ENCODE measurements at places on chromosomes 13 and 19.
A peak's percentile ranks its signal among the peaks of the same experiment; 100 is the strongest.

DNA sequence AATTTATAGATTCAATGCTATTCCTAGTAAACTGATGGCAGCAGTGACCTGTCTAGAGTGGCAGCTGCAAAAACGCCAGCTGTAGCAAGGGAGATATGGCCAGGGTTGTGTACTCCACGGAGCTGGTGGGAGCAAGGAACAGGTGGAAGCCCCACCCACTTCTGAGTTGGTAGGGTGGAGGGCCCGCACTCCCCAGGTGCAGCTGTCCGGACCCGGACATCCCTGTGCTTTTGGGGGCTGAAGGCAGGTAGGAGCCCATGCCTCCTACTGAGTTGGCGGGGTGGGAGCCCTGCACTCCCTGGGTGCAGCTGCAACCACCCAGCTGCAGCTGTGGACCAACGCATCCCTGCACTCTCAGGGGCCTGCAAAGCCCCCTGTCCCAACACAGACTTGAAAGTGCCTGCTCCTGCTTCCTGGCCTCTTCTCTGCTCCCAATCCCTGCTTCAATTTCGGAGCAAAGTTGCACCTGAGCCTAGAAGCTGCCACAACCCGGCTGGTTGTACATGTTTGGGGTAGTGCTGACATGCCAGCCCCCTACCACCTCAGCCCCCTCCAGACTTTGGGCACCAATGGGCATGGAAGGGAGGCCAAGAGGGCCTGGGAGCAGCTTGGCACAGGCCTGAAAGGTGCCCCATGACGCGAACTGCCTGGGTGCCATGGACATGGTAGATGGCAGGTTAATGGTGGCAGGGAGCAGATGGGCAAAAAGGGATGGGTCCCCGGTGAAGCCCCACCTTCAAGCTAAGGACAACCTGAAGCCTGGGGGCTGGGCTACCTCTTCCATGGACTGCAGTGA, 19.8 kb downstream of the UGGT2 start:
- no peak for DNase-seq

DNA sequence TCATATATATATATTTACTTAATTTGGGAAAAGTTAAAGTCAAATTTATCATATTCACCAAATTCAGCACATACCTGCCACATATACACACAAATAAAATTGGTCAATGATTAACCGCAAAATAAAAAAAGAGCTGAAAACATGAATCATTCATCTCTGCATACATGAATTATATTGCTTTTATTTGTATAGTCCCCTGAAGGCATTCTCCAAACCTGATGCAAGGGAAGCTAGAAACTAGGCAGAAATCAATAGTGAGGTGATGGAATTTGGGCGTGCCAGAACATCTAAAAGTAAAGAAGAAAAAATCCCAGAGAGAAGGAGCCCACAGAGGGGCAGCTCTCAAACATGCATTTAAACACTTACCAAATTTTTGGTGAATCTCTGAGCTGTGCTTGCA, 60.1 kb downstream of the UFM1 start:
- no peak for DNase-seq

- no peak for DNase-seq
Measured at GRCh38 chr19:11281356-11282049, 14.5 kb upstream of the TSPAN16 start.

DNA sequence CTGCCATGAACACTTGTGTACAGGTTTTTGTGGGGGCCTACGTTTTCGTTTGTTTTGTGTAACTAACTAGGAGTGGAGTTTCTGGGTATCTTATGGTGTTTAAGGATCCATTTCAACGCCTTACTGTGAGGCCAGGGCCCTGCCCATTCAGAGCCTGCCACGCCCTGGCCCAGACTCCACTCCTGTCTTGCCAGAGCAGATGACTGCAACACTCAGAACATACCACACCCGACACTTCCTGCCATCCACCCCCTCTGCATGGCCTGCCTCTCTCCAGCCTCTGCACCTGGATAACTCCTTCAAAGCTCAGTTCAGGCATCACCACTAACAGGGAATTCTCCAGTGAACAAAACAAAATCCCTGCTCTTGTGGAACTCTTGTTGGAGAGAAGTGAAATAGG, 43.2 kb downstream of the RGCC start:
- DNase-seq = no peak

- DNase-seq = peak; percentile 50
Measured at GRCh38 chr19:54266133-54266532, 9.1 kb upstream of the LILRB5 start.

DNA sequence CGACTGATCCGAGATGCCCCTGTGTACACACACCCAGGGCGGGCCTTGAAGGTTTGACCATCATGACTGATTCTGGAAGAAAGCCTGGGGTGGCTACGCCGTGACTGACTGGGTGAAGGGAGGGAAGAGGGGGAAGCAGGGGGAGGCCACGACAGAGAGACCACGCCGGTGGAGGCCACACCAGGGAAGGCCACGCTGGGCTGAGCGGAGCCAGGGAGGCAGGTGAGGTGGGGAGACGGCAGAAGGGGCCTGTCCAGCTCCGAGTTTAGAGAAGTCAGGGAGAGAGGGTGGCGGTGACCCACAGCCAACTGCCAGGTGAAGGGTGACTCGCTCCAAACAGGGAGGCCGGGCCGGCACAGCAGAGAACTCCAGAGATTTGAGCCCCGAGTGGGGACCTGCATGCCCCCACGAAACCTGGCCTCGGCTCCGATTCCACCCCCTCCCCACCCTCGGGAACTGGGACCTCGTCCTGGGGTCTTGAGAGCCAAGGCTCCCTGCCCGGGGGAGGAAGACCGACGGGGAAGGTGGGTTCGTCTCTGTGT, 102.6 kb downstream of the PTPRS start:
- no peak for DNase-seq

- DNase-seq = no peak
Measured at GRCh38 chr19:5492635-5493409, 37.6 kb downstream of the ZNRF4 start.

DNA sequence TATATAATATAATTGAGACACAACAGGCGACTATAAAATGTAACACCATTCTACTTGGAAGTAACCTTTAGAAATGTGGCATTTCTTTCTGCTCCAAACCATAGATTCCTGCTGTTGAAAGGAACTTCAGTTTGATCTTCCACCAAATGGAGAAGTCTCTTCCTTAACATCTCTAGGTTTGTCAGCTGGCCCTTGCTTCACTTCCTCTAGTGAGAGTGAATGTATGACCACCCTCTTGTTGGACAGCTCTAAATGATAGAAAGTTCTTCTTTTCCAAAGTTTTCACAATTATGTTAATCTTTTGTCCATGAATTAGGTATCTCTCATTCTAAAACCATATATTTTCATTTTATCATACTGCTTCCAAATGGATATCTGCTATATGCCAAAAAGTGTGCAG, 13.8 kb upstream of the COG6 start:
- DNase-seq = no peak

- DNase-seq = no peak
Measured at GRCh38 chr19:18772620-18773587, 18.2 kb downstream of the COMP start.

DNA sequence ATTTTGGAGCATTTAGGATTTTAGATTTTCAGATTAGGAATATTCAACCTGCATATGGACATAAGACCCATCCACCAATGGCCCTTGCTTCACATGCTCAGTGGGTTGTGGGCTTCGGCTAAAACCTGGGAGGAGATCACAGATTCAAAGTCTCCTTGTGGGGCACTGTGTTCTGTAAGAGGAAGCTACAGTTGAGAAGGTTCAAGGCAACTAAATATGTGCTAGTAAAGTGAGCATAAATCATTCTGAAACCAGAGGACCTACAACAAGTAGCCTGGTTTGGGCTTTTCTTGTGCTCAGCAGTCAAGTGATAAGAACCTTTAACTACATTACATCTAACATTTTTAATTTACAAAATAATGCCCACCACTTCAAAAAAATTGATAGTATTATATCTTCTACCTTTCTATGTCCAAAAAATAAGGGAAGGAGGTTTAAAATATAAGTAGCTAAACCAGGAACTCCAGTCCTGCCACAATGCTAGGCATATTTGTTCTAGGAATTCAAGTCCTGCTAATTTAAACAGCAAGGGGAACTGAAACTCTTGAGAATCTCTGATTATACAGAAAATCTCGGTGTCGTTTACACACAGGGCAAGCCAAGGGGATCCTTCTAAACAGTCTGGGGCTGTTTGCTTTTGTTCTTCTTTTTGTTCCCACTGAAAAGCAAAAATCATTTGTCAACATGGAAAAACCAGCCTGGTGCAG, 36.6 kb downstream of the FOXO1 start:
- no peak for DNase-seq

GRCh38 chr19:47485210-47485609, 1.2 kb upstream of the KPTN start:
- no peak for DNase-seq

GRCh38 chr13:91904597-91904996, 506.2 kb downstream of the GPC5 start:
- DNase-seq = no peak

- DNase-seq = no peak
Measured at GRCh38 chr13:22839603-22840530, 340.9 kb upstream of the SGCG start.

- DNase-seq = no peak
Measured at GRCh38 chr19:31377736-31378135, 28.5 kb upstream of the TSHZ3 start.

DNA sequence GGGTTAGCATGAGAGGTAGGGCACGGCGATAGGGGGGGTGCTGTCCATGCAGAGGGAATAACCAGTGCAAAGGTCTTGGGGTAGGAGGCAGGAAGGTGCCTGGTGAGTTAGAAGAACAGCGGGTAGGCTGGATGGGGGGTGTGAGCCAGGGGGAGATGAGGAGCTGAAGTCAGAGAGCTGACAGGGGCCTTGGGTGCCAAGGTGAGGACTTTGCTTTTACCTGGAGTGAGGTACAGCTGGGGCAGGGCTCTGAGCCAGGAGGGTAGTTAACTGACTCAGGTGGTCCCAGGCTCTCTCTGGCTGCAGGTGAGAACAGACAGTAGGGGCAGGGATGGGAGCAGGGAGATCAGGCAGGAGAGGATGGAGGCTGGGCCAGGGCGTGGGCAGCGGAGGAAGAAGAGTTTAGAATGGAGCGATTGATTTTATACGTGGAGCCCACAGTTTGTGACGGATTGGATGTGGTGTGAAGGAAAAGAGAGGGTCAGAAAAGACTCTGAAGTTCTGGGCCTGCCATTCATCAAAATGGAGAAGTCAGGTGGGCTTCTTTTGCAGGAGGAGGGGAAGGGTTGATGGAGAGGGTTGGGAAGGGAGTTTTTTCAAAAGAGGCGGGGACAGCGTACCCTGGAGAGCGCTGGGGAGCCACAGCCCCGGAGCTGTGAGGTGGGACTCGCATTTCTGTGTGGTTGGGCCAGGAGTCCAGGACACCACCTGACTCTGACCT, 1.2 kb upstream of the GRAMD1A start:
- DNase-seq = no peak

- DNase-seq = no peak
Measured at GRCh38 chr19:48760504-48761205, 5.3 kb downstream of the FGF21 start.

DNA sequence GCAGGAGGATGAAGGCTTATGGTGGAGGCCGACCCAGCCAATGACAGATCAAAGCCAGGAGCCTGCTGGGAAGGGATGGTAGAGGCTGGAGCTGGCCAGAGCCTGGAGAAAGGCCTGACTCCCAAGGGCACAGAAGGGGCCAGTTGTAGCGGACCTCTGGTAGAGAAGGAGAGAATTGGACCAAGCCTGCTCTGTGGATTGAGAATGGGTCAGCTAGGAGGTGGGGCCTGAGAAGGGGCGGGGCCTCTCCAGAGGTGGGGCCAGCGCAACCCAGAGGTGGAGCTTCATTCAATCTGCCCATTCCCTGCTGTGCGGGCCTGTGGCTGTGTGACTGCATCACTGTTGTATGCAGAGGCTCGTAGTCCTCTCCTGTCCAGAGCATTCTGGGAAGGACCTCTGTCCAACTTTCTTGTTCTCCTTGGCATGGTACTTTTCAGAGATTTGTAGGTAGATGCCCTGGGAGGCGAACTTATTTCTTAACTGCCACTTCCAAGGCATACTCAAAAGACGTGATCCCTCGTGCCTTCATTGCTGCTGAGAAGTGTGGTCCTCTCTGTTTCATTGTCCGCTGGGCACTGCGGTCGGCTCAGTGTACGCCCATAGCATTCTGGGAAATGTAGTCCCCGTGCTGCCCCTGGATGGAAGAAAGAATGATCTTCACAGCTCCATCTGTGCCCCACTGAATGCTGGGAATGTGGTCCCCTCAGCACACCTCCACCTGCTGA, 6.7 kb downstream of the GRIN2D start:
- DNase-seq = peak; percentile 22

DNA sequence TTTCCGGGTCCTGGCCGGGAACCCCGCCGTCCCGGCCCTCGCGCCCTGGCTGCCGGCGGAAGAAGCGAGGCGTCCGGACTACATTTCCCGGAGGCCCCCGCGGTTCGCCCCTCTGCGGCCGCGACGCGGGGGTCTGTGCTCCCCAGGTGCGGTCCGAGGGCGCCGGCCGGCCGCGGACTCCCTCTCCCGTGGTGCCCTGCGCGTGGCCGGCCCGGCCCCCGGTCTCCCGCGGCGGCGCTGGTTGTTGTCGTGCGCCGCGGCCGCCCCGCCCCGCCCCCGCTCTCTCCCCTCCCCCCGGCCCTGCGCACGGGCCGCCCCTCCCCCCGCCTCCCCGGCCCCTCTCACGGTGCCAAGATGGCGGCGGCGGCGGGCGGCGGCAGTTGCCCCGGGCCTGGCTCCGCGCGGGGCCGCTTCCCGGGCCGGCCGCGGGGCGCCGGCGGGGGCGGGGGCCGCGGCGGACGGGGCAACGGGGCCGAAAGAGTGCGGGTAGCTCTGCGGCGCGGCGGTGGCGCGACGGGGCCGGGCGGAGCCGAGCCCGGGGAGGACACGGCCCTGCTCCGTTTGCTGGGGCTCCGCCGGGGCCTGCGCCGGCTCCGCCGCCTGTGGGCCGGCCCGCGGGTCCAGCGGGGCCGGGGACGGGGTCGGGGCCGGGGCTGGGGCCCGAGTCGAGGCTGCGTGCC, at the start of gene KMT2B:
TSS of gene KMT2B (plus strand) at position 339 of the 680 bp plus-strand sequence. CDS start at position 355, 16 bp downstream.
- peak; percentile 98 for DNase-seq

- no peak for DNase-seq
Measured at GRCh38 chr13:111484959-111485358, 164.5 kb downstream of the TEX29 start.

GRCh38 chr13:52665325-52665724, 12.7 kb downstream of the SUGT1 start:
- DNase-seq = no peak

DNA sequence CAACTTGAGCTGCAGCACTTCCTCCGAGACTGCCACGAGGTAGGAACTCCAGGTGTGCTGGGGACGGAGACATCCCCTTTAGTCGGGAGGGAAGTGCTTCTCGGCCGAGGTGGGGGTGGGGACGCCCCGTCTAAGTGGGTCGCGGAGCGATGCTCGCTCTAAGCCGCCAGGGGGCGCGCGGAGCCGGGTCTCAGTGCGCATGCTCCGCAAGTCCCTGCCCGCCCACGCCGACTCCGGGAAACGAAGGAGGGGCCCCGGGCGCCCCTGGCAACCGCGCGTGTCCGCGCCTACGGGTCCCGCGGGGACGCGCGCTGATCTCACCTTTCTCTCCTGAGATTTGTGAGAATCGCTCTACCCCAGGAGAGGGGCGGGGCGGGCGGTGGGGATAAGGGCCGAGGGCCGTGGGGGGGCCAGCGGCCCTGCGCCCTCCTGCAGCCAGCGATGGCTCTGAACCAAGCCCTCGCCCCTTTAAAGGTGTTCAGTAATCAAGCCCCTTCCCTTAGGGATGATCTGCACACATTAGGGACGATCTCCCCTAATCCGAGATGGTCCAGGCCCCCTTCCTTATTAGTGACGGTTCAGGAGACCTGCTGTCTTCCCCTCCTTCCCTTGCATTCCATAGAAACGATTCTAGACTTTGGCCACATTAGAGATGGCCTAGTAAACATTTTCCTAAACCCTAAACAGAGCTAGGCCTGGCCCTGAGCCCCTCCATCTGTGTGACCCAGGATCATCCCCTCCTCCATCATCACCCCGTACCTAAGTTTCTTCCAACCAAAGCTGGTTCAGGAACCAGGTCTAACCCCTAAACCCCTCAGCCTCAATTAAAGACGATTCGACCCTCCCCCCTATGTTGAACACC, 47.3 kb upstream of the SHKBP1 start:
- peak; percentile 89 for DNase-seq

All from T-helper 2 cell treated with Interferon-gamma antibody and Interleukin-4, amounts not matched to agents 5 μg/mL and 100 μg/mL, for 36 hours (primary cell).